ENCODE measurements at places on chromosomes 1 and 21.

GRCh38 chr1:90162216-90162615, 167.3 kb downstream of the ZNF326 start:
- DNase-seq = no peak

GRCh38 chr21:44537930-44538911, 1.8 kb downstream of the KRTAP10-1 start:
- DNase-seq = no peak

DNA sequence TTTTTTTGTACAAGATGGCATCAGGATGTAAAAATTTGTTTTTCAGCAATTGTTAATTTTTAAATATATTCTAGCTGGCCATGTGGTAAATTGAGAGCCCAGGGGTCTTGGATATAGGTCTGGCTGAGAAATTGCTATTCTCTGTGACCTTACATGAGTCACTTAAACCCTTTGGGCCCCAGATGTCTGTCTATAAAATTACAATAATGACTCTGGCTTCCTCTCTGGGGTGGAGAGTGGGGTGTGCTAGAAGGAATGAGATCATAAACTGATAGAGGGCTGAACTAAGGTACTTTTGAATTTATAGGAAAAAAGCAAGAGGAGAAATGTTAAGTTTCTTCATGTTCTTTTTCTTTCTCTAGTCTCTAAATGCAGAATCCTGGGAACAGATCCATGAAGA, 12.4 kb upstream of the TCHH start:
- no peak for DNase-seq

DNA sequence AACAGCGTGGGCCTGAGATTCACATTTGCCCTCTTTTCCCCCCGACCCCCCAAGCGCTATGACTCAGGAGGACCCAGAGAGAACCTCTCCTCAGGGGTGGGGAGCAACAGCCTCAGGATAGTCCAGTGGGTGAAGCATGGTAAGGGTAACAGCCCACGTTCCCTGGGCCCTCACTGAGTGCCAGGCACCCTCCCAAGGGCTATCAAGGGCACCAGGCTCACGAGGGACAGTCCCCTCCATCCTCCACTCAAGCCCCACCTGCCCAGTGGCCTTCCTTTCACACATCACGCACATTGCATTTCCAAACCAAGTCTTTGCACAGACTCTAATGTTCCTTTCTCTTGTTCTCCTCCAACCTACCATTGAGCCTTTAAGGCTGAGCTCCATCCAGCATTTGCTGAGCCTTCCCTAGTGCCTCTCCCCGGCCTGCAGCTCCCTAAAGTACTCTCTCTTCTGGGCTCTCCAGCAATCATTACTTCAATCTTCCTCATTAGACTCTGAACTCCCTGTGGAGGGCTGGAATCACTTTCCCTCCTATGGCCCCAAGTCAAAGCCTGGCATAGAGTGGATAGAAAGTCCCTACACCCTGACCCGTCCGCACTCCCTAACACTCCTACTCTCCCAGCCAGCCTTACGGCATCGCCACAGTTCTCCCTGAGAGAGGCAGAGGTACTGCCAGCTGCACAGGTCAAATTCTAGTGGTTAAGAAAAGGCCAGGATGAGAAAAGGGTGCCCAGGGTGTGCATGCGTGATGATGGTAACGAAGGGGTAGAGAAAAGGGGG, 1.0 kb downstream of the AKR7A2 start:
- DNase-seq = peak; percentile 45

DNA sequence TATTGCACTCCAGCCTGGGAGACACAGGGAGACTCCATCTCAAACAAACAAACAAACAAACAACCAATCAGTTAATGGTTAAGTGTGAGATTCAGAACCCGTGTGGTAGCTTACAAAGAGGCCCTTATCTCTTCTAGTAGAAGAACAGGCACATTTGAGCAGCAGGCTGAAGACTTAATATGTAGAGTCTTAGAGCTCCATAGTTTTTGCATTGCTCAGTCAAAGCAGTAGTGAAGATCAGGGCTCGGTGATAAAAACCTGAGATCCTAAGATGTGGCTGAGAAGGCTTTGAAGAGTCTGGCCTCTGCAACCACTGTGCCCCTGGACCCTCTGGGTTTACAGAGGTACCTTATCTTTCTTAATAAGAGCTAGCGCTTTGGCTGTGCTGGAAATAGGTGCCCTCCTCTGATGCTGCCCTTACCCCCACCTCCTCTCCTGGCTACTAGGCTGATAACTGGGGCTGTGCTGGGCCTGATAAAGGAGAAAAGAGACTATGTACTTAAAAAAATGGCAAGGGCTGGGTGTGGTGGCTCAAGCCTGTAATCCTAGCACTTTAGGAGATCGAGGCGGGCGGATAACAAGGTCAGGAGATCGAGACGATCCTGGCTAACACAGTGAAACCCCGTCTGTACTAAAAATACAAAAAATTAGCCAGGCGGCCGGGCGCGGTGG, 10.5 kb upstream of the UCK2 start:
- no peak for DNase-seq

DNA sequence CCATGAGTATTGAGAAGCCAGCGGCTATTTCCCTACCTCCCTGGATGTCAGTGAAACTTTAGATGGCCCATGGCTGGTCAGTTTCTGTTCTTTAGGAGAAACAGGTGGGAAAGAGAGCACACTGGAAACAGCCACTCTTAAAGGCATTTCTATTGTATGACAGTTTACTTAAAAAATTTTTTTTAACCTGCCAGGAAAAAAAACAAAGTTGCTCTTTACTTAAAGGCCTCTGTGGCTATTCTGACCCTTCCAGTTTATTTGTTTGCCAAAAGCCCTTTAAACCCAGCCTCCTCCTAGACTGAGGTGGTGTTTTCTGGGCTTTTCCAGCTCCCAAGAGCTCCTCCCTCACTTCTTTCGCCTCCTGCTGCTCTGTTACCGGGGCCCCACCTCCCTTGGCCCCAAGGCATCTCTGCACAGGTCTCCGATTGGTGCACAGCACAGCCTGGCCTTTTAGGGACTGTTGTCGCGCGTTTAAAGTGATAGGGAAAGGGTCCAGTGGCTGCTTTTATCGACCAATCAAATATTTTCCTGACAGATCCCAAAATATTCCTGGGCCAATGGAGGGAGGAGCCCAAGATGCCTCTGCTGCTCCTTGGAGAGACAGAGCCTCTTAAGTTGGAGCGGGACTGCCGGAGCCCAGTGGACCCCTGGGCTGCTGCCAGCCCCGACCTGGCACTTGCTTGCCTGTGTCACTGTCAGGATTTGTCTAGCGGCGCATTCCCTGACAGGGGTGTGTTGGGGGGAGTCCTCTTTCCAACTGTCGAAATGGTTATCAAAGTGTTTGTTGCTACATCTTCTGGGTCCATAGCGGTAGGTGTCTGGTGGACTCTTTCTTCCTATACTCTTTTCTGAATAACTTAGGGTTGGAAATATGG, at the start of gene SH3BGR:
Gene SH3BGR (plus strand): TSS at position 639 of the 875 bp plus-strand sequence. CDS start 127 bp downstream, at position 766.
- DNase-seq = no peak

GRCh38 chr1:115229016-115229415, 109.0 kb downstream of the NGF start:
- no peak for DNase-seq

DNA sequence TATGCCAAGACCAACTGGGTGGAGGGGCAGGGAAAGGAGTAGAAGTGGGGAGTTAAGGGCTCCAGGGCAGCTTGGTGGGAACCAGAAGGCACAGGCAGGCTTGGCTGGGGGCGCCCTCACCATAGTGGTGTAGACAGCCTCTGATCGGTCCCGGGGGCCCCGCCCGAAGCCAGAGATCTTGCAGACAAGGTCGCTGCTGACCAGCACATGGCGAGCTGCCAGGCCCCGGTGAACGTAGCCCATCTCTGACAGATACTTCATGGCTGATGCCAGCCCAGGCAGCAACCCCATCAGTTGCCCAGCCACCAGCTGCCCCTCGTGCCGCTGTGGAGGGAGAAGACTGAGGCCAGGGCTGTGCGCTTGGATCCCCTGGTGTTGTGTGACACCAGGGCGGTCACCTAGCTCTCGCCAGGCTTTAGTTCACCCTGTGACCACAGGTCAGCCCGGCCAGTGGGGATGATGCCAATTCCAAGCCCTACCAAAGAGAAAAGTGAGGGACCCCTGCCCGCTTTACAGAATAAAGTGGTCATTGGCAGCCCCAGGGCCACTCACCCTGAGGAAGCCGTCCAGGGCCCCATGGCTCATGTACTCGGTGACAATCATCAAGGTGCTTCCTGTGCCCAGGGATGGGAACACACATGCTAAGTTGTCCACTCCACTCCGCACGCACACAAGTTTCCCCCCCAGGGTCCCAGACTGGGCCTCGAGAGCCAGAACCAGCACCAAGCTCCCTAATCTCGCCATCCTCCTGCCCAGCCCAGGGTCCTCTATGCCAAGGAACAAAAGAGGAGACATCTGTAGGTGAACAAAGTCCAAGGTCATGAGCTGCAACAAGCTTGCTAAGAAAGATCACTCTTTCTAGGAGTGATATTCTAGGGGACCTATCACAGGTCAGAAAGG, 28.2 kb downstream of the CDCA8 start:
- no peak for DNase-seq

GRCh38 chr1:58629031-58629462, 52.0 kb upstream of the TACSTD2 start:
- DNase-seq = no peak

All from NCI-H1092 (cell line).